ENCODE measurements at places on chromosomes 5 and 9.

DNA sequence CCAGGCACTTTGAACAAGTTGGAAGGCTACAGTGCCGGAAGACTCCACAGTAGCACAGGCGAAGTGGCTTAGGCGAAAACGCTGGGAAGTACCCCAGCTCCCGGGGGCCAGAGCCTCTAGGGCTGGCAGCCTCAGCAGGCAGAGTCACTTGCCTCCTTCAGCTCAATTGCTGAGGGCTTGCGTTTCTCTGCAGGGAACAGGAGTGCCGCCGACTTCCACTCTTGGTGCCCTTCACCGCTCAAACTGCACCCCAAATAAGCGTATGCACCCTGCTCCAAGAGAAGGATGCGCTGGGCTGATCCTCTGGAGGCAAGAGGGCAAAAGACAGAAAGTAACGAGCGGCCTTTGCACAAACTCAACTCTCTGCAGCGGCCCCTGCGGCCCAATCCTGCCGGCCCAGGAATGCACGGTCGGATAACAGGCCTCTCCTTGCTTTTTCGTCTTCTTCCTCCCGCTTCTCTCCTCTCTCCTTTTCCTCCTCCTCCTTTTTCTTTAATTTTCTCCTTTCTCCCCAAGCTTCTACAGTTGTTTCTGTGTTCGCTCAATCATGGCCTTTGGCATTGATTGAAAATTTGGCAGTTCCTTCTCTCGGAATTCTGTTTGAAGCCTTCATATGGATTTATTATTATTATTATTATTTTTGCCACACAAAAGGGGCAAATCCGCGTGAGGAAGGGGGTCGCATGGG lies 1.1 kb upstream of the S1PR3 start:
- no peak for DNase-seq

DNA sequence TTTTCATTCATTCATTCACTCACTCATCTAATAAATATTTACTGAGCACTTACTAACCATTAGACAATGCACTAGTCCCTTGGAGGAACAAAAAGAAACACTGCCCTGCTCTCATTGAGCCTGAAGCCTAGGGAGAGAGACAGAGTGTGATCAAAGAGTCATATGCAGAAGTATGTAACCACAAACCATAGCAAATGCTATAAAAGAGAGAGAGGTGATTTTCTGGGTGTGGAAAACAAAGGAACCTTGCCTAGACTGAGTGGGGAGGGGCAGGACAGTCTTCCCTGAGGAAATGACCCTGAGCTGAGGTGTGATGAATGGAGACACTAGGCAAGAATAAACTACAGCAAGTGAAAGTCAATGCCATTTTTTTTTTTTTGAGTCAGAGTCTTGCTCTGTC lies 10.8 kb upstream of the ADRA1B start:
- DNase-seq = no peak

GRCh38 chr5:1760231-1760630 lies 39.4 kb downstream of the MRPL36 start:
- no peak for DNase-seq

GRCh38 chr5:58925627-58926540 lies 343.0 kb downstream of the RAB3C start:
- no peak for DNase-seq

DNA sequence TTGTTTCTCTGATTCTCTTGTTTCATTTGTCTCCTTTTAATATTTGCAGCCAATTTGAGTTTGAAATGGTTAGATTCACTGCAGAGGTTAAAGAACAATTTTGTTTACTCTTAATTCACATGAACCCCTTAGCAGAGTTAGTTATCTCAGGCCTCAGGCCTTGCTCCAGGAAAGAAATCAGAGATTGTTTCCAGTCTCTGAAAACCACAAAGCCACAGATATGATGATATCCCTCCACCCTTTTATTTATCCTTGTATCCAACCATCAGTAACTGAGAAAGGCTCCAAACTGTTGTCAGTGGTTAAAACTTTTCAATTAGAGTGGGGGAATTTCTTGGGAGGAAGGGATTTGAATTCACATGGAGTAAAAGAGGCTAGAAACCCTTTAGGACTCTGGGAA lies 406.0 kb upstream of the DMAC1 start:
- no peak for DNase-seq

DNA sequence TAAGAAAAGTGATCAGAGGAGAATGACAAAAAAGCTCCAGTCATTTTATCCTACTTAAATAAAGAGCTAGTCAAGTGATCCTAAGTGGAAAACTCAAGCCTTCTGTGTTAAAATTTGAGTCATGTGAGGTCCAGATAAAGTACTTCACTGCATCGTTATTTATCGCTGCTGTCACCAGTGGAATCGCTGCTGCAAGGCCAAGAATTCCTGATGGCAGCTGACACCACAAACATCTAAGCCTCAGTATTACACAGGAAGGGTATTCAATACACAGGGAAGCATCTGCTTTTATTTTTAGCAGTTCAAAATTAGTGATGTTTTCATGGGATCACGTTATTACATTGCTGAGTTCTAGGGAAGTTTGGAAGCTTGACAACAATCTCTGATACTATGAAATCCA lies 190.3 kb downstream of the GOLPH3 start:
- DNase-seq = no peak

DNA sequence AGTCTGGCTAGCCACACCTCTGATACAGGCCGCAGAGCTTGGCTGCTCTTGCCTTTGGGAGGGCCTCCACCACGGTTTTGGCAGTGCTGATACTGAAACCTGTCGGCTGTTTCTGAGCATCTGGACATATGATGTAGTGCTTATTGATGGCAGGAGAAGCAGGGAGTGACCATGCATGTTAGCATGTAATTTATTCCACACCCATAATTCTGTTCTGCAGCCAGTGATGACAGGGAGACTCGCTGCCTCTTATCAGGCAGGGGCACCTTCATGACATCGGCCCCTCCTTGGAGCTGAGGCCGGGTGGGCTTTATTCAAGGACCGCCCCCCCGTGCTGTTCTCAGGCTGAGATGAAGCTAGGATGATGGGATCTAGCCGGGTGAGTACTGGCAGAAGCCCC lies 49.0 kb downstream of the OLFM1 start:
- DNase-seq = no peak

- no peak for DNase-seq
Measured at GRCh38 chr5:10446490-10446889, 4.8 kb downstream of the ROPN1L start.

GRCh38 chr9:120446671-120447070 lies 133.3 kb downstream of the CDK5RAP2 start:
- no peak for DNase-seq

DNA sequence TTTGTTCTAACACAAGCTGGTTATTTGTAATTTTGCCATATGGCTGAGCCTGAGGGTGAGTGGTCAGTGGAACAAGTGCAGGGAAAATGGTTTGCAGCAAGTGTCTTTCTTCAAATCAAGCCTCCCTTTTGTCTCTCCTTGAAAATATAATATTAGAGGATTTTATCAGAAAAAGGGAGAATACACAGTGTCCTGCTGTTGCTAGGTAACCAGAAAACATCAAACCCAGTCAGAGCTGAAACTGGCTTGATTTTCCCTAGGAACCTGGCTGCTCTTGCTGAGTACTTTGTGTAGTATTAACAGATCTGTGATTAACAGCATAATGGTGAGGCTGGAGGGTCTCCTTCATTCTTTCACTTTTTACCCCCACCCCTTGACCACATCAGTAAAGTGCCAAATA lies 314.0 kb downstream of the ARHGEF28 start:
- DNase-seq = no peak

GRCh38 chr5:113615708-113616107 lies 102.2 kb downstream of the YTHDC2 start:
- DNase-seq = no peak

DNA sequence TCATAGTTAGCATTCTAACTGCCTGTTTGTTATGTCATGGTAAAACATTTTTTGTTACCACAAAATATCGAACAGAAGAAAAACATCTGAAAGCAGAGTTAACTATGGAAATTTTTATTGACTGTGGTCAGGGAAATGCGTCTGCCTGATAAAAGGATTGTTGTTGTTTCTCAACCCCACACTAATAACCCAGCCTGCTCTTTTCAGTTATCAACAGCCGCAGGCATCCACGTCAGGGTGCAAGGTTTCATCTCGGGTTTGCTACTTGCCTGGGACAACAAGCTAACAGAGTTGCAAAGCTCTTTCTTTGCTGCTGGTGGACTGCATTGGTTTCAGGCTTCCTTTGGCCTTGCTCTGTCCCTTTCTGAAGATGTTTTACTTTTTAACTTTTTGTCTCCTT lies 969.2 kb downstream of the CDH18 start:
- no peak for DNase-seq

- DNase-seq = no peak
Measured at GRCh38 chr9:86754581-86755560, 192.4 kb downstream of the GAS1 start.

DNA sequence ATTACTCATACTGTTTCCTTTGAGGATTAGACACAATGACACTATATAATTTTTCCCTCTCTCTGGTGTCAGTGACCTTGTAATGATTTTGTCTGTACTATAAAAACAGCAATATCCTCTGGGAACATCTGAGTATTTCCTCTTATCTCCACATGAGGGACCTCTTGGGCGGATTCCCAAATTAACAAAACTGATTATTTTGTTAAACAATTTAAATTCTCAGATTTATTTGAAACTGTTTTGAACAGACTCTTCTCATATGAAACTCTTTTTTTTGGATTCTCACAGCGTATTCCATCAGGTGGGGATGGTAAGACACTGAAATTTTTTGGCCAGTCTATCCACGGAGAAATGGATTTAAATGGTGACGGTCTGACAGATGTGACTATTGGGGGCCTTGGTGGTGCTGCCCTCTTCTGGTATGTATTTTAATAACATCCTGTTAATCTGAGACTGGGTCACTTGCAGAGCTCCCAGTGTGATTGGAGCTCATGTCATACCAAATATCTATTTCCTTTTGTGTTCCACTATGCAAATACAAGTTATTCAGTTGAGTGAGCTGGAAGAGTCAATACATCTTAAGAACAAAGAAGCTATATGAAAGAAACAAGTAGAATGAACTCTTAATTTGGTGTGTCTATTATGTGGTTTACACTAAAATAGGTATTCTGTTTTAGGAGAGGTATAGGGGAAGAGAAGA lies 73.8 kb upstream of the ITGA2 start:
- peak; percentile 23 for DNase-seq

GRCh38 chr5:60332244-60333004 lies 367.5 kb downstream of the DEPDC1B start:
- DNase-seq = no peak

DNA sequence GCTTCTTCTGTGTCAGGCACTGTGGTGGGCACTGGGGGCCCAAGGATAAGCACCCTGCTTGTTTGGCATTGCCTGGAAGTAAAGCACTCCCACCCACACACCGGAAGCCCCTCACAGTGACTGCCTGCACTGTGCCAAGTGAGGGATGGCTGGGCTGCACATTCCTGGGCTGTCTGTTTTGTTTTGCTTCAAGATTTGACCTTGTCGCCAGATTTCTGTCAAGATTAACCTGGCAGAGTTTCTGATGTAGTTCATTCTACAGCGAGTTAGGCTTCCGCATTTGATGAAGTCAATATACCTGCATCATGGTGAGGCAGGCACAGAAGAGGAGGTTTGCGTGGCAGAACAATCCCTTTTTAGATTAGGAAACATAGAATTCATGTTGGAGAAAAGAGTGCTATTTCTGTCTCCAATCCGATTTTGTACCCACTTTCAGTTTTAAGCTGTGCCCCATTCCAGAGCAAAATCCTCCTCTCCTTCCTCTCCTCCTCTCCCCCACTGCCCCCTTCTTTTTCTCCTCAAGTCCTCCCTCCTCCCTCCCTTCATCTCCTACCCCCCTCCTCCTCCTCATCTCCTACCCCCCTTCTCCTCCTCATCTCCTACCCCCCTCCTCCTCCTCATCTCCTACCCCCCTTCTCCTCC lies 14.4 kb upstream of the BOD1 start:
- no peak for DNase-seq

- DNase-seq = peak; percentile 38
Measured at GRCh38 chr9:129414377-129414992, 206.4 kb downstream of the C9orf50 start.

GRCh38 chr5:113764382-113764781 lies 250.9 kb downstream of the YTHDC2 start:
- no peak for DNase-seq

DNA sequence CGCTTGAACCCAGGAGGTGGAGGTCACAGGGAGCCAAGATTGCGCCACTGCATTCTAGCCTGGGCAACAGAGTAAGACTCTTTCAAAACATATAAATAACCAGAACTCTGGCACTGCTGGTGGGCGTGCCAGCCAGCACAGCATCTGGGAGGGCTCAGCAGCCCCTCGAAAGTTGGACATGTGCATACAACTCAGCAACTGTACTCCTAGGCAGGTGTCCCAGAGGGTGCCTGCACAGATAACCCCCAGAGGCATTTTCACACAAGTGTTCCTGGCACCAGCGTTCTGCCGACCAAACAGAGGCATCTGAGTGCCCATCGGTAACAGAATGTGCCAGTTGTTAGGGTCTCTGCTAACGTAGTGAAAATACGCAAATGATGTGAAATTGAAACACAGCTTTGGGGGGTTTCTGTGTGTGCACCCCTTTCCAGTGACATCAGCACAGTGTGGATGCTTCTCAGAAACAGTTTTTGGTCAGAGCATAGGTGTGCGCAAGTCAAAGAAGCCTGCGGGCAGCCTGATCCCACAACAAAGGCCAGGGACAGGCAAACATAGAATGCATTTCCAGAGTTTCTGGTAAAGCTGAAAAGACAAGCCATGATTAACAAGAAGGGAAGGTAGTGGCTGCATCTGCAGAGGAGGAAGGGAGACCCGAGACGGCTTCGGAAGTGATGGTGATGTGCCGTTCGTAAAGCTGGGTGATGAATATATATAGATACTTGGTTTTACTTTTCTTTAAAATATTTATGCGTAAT lies 190.2 kb downstream of the CACNA1B start:
- no peak for DNase-seq

- no peak for DNase-seq
Measured at GRCh38 chr9:115034801-115035200, 83.2 kb downstream of the TNC start.

DNA sequence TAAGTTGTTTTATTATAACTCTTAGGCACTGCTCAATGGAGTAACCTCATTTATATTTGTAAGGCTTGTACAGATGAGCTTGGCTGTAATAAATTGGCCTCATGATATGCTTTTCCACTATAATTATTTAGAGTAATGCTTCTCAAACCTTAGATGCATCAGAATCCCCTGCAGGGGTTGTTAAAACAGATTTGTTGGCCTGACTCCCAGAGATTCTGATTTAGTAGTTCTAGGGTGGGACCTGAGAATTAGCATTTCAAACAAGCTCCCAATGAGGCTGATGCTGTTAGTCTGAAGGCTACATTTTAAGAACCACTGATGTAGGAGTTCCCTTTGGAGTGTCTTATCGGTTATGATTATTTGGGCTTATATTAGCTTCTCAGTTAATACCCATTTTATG lies 38.2 kb upstream of the ARSB start:
- DNase-seq = no peak

All from stimulated activated CD4-positive, alpha-beta T cell treated with anti-CD3 and anti-CD28 coated beads, TNF-alpha, amount 100 ng/mL, for 4 hours (primary cell).